ENCODE measurements at places on chromosomes 7 and 10.

DNA sequence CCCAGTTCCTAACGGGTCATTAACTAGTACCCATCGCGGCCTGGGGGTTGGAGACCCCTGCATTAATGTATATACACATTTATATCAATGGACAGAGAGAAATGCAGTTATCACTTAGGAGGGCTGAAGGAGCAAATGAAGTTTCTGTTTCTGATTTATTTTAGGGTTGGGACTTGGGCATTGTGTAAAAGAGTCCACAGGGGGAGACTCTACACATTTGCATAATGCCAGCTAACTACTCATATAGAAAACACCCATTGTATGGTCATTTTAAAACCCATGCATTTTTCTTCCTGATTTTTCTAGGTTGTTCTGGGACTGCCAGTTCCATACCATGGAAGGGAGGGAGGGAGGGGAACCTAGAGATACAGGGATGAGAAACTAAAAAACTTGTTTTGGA, 23.5 kb downstream of the BCCIP start:
- no peak for DNase-seq

- peak; percentile 17 for DNase-seq
Measured at GRCh38 chr7:6165521-6166320, 106.7 kb downstream of the CYTH3 start.

DNA sequence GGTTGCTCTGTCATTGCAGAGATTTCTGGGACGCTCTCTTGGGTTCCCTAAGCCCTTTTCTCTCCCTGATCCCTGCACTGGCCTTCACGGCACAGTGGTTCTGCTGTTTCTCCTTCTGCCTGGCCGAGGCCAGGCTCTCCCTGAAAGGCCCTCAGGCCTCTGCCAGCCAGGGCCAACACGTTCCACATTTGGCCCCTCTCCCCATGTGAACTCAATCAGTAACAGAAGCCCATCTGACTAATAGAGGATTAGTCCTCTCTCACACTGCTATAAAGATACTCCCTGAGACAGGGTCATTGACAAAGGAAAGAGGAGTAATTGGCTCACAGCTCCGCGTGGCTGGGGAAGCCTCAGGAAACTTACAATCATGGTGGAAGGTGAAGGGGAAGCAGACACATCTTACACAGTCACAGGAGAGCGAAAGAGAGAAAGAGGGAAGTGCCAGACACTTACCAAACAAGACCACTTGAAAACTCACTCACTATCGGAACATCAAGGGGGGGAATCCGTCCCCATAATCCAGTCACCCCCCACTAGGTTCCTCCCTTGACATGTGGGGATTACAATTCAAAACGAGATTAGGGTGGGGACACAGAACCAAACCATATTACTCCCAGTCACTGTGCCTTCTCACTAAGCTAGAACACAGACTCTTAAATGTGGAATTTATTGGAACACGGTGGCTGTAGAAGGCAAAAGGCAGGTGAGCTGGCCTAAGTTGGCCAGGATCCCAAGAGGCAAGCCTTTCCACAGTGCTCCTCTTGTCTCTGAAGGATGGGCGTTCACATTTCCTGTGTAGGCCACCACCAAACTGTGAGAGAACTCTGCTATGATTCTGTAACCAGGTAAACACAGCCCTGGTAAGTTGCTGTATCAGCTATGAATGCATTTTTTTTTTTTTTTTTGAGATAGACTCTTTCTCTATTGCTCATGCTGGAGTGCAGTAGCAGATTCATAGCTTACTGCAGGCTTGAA, 8.8 kb downstream of the FZD8 start:
- DNase-seq, result no peak

- DNase-seq, result peak; percentile 80
Measured at GRCh38 chr10:70445718-70446657, 4.5 kb upstream of the NODAL start.

GRCh38 chr10:30456266-30456665, 22.3 kb downstream of the MAP3K8 start:
- DNase-seq, result no peak

GRCh38 chr10:73647211-73647874, 6.1 kb upstream of the MYOZ1 start:
- DNase-seq, result peak; percentile 26

GRCh38 chr7:80802527-80802926, 116.3 kb downstream of the SEMA3C start:
- no peak for DNase-seq

DNA sequence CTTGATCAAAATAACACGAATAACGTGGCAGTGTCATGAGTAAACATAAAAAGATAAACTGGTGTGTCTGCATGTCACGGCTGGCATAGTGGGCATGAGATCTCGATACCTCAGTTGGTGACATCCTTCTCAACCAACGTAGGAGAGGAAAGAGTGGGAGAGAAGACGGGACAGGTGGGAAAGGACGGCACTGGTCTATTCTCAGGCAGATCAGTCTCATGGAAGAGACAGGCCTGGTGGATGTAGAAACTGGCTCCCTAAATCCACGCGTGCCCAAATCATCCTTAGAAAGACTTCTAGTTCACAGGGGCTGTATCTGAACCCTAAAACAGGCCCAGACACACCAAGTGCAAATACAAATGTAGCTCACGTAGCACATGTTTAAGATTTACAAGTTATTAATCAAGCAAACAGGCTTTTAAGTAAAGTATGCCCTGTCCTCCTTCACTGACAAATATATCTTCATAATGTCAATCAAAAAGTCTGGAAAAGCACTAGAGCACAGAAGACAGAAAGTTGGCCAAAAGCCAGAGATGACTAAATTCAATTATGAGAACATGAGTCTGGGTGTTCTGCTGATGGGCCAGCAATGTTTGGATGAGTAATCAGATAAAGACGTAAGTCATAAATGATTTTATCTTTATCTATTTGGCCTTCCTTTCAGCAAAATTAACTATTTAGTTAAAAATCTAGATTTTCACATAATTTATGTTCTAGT, 56.3 kb downstream of the SFMBT2 start:
- peak; percentile 76 for DNase-seq

DNA sequence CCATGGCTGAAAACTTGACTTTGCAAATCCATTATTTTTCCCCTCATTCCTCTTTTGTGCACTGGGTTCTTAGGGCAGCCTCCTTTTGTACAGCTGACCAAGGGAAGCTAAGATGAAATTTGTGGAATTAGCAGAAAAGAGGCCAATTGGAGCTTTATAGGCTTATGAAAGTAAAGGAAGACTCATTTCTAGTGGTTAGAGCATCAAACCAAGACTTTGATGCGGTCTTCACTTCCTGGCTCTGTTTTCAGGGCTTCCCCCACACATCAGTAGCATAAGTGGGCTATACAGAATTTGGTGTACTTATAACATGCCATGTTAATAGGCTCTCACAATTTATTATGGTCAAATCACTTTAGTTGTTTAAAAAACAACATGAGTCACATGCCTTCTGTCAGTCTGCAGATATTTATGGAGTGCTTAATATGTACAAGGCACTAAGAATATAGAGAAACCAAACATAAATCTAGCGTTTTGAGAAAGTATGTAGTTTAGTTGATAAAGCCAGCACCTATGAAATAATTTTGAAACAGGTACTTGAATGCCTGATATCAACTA, 5.7 kb downstream of the AUTS2 start:
- no peak for DNase-seq

DNA sequence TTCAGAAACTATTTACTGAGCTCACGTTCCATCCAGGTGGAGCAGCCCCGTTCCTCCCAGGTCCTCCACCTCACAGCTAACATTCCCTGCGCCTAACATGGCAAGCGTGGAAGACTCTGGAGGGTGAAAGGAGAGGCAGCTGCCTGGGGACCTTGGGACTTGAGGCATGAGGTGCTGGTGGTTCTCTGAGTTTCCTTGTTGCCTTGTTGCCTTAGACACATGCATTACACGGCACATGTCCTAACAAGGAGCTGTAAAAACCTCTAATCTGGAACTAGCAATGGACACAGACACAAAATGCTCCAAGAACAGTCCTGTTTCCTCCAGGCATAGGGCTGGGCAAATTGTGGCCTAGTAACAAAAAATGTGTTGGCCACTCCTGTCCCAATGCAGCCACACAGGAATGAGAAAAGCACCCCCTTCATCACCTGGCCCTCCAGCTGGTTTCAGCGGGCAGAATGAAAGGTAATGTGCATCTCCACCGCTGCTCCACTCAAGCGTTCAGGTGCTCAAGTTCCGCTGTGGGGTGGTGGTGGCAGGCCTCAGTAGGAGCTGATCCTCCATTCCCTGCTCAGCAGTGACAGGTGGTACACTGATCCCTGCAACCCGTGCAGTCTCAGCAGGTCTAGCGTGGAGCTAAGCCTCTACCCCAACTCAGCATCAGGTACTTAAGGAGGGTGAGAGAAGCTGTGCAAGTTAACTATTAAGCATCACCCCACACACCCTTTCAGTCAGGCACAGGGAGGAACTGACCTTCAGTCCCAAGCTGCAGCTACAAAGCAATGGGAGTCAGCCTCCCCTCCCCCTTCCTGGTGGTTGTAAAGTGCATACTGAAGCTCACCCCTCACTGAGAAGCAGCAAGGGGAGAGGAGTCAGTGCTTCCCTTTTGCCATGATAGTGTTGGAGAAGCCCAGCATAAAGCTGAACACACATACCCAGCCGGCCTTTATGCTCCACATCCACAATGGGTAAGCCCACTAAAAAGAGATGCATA, 382.8 kb downstream of the SDK1 start:
- DNase-seq, result no peak

DNA sequence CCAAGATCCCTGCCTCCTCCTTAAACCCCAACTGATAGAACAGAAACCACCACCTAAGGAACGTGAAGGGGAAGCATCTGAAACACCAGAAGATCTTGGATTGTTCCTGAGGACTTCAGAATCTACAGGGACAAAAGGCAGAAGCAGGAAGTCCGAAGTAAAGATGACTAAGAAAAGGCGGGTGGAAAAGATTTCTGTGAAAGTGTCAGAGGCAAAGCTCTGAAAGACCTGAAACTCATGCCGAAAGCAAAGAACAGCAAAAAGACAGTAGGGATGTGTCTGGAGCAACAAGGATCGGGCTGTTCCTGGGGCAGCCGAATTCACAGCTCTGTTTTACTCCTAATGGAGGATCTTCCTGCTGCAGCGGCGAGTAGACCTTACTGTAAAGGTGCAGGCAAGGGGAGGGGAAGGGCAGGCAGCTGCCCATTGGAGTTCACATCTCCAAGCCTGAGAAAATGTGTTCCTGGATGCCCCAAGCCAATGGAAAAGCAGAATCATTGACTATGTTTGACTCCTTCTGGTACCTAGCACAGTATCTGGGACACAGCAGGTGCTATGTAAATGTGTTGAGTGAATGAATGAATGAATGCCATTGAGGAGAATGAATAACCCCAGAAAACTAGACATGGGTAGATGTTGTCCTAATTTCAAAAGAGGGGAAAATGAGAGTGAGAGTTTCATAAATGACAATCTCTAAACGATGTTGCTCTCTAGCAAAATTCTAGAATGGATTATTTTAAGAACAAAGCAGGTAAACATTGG, 40.4 kb downstream of the PDIA4 start:
- peak; percentile 30 for DNase-seq

DNA sequence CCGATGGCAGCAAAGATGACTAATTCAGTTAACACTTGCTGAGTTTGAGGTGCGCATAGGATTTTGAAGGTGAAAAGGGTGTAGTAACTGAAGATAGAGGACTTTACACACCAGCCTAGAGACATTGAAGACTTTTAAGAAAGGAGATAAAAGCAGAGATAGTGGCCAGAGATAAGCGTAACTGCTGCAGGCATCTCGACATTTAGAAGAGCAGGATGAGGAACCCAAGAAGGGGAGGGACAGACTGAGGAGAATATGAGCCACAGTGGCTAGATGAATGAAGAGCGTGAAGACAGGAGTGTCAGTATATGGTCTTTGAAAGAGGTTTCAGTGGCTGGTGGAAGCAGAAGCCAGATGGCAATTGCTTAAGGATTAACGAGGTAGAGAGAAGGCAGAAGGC, 71.6 kb downstream of the CELF2 start:
- no peak for DNase-seq

DNA sequence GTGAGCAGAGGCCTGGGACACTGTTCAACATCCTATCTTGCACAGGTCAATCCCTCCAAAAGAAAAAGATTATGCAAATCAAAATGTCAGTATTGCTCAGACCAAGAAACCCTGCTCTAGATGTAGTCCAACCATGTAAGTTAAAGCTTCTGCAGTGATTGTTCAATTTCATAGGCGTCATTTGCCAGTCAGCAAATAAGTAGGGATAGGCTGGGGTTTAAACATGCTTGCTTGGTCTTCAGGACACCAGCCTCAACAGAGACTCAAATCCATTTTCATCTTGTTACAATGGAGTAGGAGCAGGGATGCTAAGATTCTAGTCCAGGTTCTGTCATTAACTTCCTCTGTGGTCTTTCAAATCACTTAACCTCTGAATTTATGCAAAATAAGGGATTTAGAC, 89.1 kb downstream of the NRP1 start:
- DNase-seq, result no peak

DNA sequence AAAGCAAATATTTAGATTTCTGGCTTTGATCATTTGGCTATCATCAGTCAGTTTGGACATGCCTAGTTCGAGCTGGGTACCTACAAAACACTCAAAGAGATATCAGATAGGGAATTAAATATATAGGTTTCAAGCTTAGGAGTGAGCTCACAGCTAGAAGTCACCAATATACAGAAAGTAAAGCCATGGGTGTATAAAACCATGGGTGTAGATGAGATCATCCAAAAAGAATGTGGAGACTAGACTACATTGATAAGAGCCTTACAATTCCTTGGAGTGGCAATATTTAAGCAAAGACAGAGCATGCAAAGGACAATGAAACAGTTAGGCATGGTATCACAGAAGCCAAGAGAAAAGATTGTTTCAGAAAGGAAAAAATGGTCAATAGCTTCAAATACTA, 7.2 kb upstream of the RALA start:
- no peak for DNase-seq

DNA sequence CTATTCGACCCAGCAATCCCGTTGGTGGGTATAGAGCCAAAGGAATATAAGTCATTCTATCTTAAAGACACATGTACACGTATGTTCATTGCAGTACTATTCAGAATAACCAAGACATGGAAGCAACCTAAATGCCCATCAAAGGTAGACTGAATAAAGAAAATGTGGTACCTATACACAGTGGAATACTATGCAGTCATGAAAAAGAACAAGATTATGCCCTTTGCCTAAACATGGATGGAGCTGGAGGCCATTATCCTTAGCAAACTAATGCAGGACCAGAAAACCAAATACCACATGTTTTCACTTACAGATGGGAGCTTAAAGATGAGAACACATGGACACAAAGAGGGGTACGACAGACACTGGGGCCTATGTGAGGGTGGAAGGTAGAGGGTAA, 845.3 kb downstream of the TYW1 start:
- no peak for DNase-seq

- DNase-seq, result no peak
Measured at GRCh38 chr7:8627325-8627724, 193.9 kb downstream of the NXPH1 start.
